ENCODE measurements at places on chromosomes 1 and 21.

DNA sequence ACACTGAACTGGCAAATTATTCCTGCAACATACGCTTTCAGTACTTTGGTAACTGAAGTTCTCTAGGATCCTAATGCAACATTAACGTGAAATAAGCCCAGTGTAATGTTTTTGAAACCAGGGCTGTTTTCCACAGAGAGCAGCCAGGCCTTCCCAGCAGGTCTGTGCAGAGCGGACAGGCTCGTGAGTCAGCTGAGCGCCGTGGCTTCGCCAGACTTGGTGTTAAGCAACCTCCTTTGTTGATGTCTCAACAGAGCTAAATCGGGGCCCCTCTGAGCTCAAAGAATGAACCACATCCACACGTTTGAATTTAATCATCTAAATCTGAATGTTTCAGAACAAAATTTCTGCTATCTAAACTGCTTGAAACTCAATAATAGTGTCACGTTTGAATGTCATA, 181.8 kb upstream of the FMN2 start:
- no peak for DNase-seq

GRCh38 chr1:51442198-51442597, 76.9 kb downstream of the EPS15 start:
- DNase-seq: no peak

DNA sequence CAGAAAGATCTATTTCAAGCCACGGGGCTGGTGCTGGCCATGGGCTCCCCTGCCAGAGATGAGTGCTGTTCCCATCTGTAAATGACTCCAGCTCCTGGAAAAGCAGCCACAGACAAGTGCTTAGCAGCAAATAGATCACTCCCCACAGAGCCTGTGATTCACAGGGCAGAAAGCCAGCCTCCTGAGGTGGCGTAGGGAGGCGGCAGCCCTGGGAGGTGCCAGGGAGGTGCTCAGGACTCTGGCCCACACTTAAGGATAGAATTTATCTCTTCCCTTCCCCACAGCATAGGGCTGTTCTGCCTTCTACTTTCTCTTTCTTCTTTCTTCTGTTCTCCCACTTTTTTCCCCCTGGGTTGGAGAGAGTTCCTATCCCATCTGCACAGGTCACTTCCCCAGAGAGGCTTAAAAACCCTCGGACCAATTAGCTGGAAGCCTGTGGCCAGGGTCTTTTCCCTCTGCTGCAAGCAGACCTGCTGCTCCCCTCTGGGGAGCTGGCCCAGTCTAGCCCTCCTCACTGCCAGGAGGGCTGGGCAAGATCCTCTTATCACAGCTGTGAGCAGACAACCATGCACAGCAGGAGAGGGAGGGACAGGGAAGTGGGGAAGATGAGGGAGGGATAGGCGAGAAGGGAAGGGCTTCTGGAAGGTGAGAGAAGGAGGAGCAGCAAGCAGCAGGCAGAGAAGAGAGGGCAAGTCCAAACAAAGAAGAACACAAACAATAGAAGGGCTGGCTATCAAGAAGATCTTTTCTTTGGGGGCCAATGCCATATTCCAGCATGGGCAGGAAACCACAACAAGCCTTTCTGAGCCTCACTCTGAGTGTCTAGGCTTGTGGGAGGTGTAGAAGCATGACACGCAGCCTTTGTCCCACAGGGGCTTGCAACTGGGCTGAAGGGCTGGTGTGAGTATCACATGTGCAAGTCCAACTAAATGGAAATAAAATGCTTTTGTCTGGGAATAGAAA, 41.0 kb downstream of the KCND3 start:
- DNase-seq: no peak

- DNase-seq: no peak
Observed at GRCh38 chr1:230588323-230588746, 53.9 kb upstream of the COG2 start.

- no peak for DNase-seq
Observed at GRCh38 chr1:24207709-24208108, 20.6 kb upstream of the IFNLR1 start.

GRCh38 chr1:192805832-192806323, 3.0 kb upstream of the RGS2 start:
- DNase-seq: peak; percentile 20

DNA sequence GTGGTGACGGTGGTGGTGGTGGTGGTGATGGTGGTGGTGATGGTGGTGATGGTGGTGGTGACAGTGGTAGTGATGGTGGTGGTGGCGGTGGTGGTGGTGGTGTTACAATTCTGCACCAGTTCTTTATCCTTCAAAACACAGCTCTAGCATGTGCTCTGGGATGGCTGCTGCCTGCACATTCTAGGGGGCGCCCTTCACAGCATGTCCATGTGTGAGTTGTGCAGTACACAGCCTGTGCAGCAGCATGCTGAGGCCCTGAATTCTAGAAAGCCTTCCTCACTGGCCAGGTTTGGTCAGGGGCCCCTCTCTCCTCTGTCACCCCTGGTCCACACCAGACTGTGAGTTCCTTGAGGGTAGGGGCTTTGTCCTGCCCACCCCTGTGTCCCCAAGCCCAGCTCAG, 67.7 kb downstream of the MATN1 start:
- no peak for DNase-seq

DNA sequence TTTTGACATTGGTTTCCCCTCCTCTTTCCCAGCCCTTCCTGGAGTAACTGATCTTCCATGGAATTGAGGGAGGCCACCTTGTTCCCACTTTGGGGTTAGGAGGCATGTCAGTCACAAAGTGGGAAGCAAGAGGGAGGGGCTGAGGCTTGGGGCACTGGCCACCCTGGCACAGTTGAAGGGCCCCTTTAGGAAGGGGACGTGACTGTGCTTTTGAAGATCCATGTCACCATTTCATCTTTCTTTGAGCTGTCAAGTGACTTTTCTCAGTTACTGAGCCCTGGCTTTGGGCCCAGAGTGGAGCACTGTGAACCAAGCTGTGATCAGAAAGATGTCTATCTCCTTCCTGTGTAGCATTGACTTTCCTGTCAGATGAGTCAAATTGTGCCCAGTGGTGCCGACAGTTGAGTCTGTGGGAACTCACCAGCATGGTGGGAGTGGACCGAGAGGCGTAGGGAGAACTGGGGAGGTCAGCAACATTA, 38.5 kb upstream of the TDRD10 start:
- peak; percentile 62 for DNase-seq

DNA sequence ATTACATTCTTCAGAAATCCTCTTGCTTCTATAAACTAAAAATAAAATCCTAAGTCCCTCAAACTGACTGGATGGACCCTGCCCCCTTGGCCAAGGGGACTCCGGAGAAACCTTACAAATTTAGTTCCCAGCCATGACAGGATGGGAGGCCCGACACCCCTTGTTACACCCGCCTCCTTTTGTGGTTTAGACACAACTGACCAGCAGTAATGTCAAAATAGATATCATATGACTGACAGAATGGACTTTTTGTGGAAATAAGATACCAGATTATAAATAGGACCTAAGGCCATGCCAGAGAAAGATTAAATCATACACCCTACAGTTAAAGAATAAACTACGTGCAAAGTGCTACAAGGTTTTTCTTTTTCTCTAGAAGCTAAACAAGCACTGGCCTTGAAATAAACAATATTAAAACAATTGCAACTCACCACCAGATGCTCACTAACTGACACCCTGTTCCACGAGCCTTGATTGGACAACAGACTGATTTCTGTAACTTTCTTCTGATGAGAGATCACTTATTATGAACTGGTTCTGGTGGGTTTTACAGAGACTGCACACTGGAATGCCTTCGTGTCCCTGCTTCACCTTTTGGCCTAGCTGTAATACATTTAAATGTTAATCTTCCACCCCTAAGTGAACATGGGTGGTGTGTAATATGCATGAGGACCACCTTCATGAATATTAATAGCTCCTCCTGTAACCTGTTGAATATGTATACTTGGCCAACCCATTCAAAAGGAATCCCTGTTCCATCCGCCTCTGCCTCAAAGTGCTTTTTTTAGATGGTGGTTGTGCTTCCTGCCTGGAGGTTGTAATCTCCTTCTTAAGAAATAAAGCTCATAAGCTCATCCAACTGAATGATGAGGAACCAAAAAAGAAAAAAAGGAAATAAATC, 99.6 kb downstream of the ODF2L start:
- no peak for DNase-seq

DNA sequence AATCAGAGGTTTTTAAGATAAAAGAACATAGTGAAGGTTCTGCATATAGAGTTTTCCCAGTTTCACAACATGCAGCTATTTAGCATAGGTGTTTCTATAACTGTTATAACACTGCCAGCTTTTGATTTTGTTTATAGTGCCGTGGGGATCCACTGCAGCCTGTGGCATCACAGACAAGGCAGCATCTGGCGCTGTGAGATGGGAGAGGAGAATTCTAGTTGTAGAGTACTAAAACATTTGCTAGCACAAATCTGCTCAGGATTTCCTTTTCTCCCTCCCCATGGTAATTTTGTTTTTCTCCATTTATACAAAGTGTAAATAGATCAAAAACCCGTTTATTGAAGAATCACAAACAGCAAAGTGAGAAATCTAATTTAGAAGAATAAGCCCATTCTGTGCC, 482.8 kb upstream of the NCAM2 start:
- DNase-seq: no peak

DNA sequence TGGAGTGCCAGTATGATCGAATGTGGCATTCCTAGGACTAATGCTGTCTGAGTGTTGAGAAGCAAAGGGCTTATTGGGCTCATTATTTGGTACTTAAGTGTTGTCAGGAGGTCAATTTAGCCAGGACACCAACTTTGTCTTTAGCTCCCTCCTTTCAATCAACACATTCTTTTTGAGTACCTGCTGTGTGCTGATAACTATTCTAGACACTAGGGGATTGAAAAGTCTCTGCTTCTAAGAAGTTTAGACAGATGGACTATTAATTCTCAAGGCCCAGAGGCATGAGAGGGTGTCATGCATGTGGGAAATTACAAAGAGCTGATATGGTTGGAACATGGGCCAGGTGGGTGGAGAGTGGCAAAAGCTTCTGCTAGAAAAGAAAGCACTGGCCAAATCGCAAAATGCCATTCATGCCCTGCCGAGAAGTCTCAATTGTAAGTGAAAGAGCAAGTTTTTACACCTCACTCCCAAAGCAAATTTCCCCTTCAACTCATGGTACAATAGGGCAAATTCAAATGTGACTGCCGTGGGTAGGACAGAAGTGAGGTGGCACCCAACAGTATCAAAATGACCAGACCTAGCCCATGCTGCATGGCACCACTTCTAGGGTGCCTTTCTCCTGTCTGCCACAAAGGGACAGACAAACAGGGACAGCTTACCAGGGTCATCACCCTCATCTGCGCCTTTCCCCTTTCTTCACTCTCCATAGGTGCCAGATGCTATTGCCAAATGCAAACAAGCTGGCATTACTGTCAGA, 53.6 kb upstream of the LAX1 start:
- DNase-seq: no peak

DNA sequence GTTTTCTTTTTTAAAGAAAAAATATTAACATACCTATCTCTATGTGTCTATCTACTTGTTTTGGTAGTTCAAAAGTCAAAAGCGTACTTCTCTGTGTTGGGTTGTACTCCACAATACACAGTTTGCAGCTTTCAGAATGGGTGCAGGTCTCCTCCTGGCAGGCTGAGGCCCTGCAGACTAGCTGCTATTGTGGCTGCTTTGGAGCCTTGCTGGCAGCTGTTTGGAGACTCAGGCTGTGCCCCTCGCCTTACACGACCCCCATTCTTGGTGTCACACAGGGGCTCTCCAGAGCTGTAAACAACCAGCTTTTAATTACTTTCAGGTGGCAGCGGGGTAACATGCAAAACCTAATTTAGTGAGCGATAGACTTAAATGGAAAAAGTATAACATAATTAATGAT, 160.4 kb downstream of the DSCAM start:
- no peak for DNase-seq

DNA sequence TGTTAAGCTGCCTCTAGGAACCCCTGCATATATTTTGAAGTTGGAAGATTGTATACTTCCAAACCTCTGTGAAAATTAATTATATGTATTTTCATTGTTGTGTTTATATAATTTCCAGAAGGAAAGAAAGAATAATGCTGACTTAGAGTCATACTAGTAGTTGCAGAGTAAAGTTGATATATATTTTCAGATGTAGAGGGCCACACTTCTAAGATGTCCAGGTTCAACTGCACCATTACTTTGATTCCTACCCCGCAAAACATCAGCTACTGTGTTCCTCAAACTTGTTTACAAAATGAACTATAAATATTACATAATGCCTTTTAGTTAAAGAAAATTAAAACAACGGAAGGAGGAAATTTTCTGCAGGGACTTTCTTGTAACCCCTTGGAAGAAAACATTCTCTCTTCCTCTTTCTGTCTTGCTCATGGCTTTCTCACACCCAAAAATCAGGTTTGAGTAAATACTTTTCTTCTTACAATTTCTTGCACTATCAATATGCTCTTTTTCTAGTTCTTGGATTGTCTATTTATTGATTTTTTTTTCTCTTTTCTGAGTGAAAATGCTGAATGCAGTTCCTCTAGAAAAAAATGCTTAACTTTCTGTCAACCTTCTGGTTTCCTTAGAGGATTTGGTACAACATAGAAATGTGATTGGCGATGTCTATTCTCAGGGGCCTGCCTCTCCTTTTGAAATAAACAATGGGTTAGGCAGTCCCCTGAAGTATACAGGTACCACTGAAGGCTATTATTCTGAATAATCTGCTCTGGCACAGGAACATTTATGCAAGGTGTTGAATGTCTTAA, 867.8 kb downstream of the TTLL7 start:
- no peak for DNase-seq

DNA sequence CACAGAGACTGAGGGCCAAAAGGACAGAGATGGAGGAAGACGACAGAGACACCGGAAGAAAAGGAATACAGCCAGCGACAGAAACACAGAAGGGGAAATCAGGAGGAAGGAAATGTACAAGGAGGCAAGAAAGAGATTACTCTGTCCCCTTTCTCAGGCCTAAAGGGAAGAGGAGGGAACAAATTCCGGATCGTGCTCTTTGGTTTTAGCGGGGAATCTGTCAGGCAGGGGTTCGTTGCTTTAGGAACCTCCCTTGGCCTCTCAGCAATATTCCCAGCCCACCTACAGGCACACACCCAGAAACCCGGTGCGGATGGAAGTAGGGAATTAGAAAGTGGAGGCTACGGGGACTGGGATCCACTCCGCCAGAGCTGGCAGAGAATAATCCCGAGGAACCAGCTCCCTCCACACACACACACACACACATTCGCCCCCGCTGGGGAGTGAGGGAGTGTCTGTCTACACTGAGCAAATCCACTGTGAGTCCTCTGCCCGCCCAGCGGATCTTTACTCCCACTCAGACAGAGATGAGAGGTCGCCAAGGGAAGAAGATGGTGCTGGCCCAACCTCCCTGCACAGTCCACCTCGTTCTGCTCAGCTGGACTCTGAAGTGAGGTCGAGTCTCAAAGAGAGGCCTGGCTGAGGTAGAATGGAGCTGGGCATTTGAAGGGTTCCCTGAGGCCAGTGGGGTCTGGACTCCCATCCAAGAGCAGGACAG, 5.7 kb downstream of the TAL1 start:
- no peak for DNase-seq

- DNase-seq: no peak
Observed at GRCh38 chr1:59522925-59523505, 226.1 kb downstream of the FGGY start.

All from activated gamma-delta T cell treated with Interleukin-2 at 50 U/mL for 16 hours (primary cell).